Right ventricle myocardium inferior (tissue), 1 donor: ENCODE measurements at places on chromosomes 6 and 20. TPM values are rescaled to one million over a fixed set of nuclear protein-coding genes. Genes with fewer than 3 reads are reported as not detected.

Gene APOBEC2
- 246 TPM for total RNA-seq

Gene TMEM217
- total RNA-seq, result 0.30 TPM

Gene YTHDF1
- total RNA-seq, result 22.9 TPM

Gene RIMS1
- total RNA-seq, result 1.3 TPM

DNA sequence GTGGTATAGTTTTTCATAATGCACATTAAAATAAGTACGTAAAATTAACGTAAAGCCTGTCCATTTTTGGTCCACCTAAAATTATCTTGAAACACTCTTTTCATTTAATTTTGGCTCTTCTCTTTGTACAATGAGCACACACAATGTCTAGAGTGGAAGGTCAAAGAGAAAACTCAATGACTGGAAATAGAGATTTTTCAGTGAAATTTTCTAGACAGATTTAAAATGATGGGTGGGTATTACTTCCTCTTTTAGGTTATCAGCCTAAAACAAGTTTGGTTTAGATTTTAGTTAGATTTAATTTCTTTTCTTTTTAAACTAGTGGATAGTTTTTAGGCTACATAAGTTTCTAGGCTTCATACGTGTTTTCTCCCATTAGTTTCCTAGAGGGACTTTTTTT, 24.9 kb downstream of the DSE start:
- no peak for DNase-seq

GRCh38 chr6:90126839-90127238, 169.8 kb downstream of the BACH2 start:
- no peak for DNase-seq

DNA sequence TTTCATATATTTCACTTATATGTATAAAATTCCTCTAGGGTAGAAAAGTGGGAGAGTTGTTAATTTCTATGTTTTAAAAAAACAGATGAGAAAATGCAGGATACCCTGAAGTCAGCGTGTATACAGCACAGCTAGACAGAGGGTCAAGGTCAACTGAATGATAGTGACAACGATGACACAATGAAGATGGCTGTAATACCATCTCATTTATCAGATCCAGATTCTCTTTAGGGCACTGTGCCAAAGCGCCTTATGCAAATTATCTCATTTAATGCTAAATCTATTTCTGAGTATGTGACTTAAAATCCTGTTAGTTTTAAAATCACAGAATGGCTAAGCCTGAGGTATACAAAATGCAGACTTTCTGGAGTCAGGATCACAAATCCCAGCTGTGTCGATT, 431.4 kb upstream of the RUNX2 start:
- no peak for DNase-seq

GRCh38 chr20:37917461-37917860, 14.5 kb downstream of the VSTM2L start:
- no peak for DNase-seq

DNA sequence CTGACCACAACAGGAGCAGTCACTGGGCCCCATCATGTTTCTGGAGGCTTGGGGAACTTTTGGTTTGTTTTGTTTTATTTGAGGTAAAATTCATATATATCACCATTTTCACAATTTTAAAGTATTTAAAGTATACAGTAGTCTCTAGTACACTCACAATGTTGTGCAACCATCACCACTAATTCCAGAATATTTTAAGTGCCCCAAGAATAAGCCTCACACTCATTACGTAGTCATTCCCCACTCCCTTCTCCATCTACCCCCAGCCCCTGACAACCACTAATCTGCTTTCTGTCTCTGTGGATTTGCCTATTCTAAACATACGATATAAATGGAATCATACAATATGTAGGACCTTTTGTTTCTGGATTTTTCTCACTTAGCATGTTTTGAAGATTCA, 29.0 kb downstream of the RTN4IP1 start:
- no peak for DNase-seq

- no peak for DNase-seq
These were observed 102.2 kb upstream of the EXOC2 start for GRCh38 chr6:795046-795685.

- no peak for DNase-seq
These were observed 353.5 kb upstream of the IRAK1BP1 start for GRCh38 chr6:78513856-78514255.

GRCh38 chr6:143674483-143675381, 3.0 kb upstream of the PHACTR2 start:
- DNase-seq, result no peak

DNA sequence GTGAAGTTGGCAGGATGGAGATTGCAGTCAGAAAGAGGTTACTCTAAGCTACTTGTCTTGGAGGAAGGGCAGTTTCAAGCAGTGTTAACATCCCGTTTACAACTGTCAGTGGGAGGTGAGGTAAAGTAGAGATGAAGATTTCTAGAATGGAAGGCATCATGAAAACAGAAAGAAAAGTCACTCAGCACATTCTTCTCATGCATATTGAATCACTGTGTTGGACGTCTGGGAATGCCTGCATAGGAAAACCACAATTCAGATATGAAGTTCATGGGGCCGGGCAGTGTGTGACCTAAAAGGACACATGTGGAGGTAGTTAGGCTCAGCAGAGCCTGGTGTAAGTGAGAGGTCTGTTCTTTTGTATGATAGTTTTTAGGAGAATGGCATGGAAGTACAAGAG, 73.5 kb upstream of the LAMP5 start:
- no peak for DNase-seq

DNA sequence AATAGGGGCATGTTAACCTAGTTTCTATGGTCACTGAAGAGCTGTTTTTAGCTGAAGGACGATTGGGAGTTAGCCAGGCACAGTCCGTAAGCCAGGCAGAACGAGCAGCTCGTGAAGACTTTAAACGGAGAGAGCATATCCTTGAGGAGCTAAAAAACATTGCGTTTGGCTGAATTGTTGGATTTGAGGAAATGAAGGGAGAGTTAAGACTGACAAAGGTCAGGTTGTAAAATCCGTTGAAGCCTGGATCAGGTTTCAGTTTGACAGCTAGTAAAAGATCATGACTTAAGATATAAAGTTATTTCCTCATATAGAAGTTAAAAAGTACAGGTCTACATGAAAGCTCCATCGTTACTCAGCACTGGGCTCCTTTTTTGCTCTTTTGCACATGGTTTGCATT, 2.8 kb downstream of the DBNDD2 start:
- DNase-seq, result no peak

- DNase-seq, result peak; percentile 55
These were observed 8.5 kb downstream of the SYNGAP1 start for GRCh38 chr6:33428224-33428965.

GRCh38 chr6:90586546-90586835, 381 bp downstream of the MAP3K7 start:
- no peak for DNase-seq

DNA sequence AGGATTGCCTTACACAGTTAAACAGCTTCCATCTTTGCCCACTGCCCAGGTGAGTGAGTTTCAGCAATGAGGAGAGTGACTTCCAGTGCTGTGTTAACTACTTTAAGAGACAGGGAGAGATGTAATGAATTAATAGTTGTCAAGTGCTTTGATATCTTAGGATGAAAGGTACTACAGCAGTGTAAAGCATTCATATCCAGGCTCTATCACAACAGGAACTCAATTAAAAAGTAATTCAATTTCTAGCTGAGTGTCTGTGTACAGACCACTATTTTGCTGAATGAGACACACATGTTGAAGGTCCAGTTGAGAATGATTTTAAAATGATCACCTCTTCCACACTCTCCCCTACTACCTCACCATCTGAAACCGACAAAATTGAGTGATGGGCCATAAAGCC, 70.7 kb upstream of the BEND3 start:
- DNase-seq, result no peak

DNA sequence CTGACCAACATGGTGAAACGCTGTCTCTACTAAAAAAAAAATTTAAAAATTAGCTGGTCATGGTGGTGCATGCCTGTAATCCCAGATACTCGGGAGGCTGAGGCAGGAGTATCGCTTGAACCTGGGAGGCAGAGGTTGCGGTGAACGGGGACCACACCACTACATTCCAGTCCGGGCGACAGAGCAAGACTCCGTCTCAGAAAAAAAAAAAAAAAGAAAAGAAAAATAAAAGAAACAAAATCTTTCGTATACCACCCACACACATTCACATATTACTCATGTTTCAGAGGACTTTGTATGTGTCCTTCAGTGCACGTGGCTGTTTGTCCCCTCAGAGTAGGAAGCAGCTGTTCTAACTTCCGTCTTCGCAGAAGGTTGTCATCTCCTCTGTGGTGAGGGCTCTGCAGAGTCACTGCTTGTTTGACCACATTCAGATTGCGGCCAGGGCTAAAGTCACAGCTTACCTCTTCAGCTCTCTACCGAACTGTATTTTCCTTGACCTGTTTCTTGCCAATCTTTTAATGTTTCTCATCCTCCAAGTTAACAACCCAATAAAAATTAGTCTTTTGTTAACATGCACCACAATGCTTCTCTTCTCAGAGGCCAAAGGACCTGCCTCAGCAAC, 36.6 kb upstream of the HIVEP1 start:
- peak; percentile 69 for DNase-seq

DNA sequence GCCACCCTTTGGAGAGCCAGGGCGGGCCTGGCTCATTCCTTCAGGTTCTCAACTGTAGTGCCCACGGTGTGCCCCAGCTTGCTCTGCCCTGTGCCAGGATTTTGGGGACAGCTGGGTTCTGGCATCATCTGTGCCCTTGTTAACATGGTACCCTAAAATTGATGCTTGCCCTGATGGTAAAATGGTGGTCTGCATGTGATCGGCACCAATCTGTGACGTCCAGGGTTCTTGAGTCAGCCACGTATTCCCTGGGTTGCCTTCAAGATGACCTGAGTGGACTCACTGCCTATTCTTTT, 31.2 kb upstream of the APCDD1L start:
- DNase-seq, result no peak

DNA sequence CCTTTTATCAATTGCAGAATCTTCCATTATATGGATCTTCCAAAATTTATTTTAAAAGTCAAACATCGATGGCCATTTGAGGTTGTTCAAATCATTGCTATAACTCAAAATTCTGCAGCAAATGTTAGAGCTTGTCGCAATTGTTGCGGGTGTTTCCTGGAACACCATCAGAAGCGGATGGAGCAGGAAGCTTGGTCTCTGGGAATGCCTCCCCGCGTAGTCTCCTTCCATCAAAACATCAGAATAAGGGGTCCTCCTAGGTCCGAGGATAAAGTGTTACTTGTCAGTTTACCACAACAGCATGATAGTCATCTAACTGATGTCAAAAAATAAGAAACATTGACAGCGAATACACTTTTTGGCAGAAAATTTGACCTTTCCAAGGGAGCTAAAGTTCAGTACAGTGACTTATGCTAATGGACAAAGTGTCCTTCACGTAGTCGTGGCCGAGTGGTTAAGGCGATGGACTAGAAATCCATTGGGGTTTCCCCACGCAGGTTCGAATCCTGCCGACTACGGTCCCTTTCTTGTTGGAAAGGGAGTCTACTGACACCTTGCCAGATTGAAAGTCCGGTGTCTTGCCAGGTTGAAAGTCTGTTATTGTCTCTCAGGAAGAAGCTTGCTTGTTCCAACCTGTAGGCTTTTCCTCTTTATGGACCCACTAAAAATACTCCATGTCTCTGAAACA, 59.0 kb upstream of the ZNF184 start:
- no peak for DNase-seq

DNA sequence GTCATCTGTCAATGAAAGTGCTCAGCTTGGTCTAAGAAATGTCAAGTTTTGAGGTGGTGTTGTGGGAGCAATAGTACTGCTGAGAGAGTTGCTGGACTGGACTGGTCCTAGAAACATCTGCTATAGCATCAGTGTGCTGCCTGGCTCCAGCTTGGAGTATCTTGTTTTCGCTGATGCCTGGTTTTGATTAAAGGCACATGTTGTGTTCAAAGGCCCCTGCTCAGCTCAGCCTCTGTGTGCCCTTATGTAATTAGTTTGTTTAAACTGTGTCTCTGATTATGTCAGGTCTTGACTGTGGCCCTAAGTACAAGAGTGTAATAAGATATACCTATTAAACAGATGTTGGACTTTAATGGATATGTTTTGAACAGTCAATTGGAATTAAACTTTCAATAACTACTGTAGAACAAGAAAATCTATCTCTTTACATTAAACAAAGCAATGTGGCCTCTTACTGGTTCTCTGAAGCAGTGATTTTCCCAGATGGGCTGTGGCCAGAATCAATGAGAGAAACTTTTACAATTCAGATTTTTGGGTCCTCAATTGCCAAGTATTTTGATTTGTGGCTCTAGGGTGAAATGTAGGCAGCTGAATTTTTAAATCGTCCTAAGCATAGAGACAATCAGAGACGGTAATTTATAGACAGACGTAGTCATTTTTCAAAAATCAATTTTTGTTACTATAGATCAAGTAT, 668.2 kb downstream of the DHX35 start:
- DNase-seq, result no peak

DNA sequence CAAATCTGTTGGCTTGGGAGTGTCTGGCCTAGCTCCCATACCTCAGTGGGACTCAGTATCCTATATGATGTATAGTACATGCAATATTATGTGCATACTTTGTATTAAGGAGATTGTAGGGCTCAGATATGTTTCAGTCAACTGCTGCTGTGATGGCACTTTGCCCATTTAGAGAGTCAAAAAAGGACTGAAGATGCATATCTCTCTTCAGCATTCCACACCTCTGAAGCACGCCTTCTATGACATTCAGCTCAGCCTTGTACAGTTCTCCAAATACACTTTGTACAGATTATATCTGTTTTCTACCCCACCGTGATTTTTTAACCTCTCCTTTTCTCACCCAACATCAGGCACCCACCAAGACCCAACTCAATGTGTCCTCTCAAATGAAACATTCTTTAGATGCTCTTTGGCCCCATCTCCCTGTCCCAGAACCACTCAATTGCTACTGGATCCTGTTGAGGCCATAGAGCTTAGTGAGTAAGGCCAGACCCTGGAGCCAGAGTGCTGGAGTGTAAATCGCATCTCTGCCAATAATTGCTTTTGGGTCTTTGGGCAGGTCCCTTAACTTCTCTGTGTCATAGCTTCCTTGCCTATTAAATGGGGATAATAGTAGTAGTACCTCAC, 15.6 kb downstream of the ENPP1 start:
- DNase-seq, result no peak

GRCh38 chr20:38883081-38883980, 42.9 kb upstream of the FAM83D start:
- DNase-seq, result no peak

DNA sequence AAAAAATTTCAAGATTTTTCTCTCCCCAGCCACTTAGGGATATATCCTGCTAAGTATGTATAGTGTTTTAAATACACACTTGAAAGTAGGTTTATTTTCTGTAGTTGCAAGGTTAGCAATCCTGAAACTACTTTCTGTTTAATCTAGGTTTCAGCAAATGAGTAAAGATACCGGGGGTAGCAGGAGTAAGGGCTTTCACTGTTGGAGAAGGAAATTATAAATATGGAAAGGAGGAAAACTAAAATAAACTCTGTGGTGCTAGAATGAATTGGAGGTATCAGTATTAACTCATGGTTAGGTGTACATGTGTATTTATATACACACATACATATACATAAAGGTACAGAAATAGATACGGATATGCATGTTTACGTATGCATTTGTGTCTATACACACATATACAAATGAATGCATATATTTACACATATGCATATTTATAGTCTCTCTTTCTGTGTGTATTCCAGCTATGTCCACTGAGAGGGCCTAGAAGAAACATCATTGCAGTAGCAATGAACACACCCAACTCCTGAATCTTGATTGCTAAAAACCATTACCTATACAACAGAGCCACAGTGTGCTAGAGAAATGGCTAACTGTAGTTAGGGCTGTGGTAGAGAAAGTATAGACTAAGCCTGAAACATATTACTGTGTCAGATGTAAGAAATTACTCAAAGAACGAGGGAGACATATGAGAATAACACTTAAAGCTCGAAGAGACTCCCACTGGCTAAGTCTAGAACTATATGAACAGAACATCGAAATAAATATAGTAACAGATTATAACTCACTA, 95.9 kb upstream of the EMILIN3 start:
- DNase-seq, result no peak
